DMS153 (cell line): ENCODE measurements at places on chromosomes 13 and 19.

GRCh38 chr19:10268071-10268470, 2.8 kb upstream of the ICAM1 start:
- no peak for DNase-seq

DNA sequence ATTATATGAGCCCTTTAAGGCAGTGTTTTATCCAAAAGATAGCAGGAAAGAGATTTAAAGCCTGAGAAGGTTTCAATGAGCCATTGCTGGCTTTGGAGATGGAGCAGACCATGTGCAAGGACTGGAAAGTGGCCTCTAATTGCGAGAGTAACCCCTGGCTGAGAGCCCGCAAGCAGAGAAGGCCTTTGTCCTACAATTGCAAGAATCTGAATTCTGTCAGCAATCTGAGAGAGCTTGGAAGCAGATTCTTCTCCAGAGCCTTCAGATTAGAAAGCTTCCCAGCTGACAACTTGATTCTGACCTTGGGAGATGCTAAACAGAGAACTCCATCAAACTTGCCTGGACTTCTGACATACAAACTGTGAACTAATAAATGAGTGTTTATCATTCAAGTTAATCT, 528.7 kb upstream of the KLF12 start:
- no peak for DNase-seq

GRCh38 chr19:6465006-6465405, 935 bp downstream of the CRB3 start:
- no peak for DNase-seq

GRCh38 chr19:16342002-16342715, 17.5 kb downstream of the KLF2 start:
- DNase-seq: no peak

GRCh38 chr13:90898811-90899210, 448.7 kb upstream of the MIR17HG start:
- DNase-seq: no peak

DNA sequence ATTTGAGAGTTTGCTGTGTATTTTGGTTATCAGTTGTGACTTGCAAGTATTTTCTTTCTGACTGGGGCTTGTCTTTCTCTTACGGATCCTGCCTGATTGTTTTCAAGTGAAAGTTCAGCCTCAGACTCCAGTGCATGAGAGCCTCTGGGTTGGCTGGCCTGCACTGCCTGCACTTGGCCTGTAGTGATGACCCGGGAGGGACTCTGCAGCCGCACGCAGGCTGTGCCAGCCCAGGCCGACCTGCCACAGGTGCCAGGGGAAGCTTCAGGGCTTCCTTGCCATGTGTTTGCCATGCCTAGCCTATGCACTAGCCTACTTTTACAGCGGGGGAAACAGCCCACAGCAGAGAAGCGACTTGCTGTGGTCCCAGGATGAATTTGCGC, 77.0 kb downstream of the KDM4B start:
- DNase-seq: no peak

- no peak for DNase-seq
Observed at GRCh38 chr19:29505097-29505824, 20.5 kb upstream of the VSTM2B start.

GRCh38 chr13:58087566-58087965, 456.0 kb downstream of the PCDH17 start:
- DNase-seq: no peak

GRCh38 chr19:7734220-7735203, 2.6 kb upstream of the CLEC4G start:
- DNase-seq: no peak

DNA sequence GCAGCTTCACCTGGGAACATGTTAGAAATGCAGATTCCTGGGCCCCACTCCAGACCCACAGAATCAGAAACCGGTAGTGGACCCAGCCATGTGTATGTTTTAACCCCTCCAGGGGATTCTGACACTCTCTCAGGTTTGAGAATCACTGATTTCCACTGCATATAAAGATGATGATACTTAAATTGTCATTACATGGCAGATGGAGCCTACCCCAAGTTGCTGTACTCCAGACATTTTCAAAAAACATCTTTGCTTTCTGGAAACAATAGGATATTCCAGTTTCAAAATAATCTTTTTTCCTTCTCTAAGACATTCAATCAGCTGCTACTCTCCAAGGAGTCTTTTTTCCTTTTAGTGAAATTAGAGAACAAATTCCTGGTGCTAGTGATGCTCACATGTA, 48.6 kb upstream of the RGCC start:
- no peak for DNase-seq
